Adipose tissue (tissue), 3 donors: ENCODE measurements at places on chromosomes 1 and 21. TPM values are rescaled to one million over a fixed set of nuclear protein-coding genes. Genes with fewer than 3 reads are reported as not detected.

NBPF14 gene
- polyA plus RNA-seq, result 21.3 TPM

RIPK4 gene
- 9.2 TPM for polyA plus RNA-seq

SERPINC1 gene
- 0.09 TPM for polyA plus RNA-seq

FCGR3A gene
- polyA plus RNA-seq, result 40.6 TPM

SLC1A7 gene
- 0.54 TPM for polyA plus RNA-seq

LRRIQ3 gene
- 0.32 TPM for polyA plus RNA-seq

LCE1E gene
- not detected for polyA plus RNA-seq

CAPN9 gene
- polyA plus RNA-seq, result 0.45 TPM

ACOT11 gene
- 1.1 TPM for polyA plus RNA-seq

CHIA gene
- polyA plus RNA-seq, result not detected

FOXO6 gene
- polyA plus RNA-seq, result 0.24 TPM

KPRP gene
- polyA plus RNA-seq, result not detected

ADGRL2 gene
- 18.4 TPM for polyA plus RNA-seq

SUSD4 gene
- 6.8 TPM for polyA plus RNA-seq

INSRR gene
- polyA plus RNA-seq, result 0.07 TPM

OR2AK2 gene
- not detected for polyA plus RNA-seq

ATP1A4 gene
- polyA plus RNA-seq, result 0.56 TPM

GRIK3 gene
- polyA plus RNA-seq, result 0.10 TPM

OPTC gene
- polyA plus RNA-seq, result not detected

TGFBR3 gene
- polyA plus RNA-seq, result 43.4 TPM

NMNAT2 gene
- 1.3 TPM for polyA plus RNA-seq

GUCA2A gene
- not detected for polyA plus RNA-seq

CNR2 gene
- 0.11 TPM for polyA plus RNA-seq

LAPTM5 gene
- polyA plus RNA-seq, result 19.5 TPM

TMPRSS3 gene
- polyA plus RNA-seq, result 2.0 TPM

RPE65 gene
- polyA plus RNA-seq, result not detected

WLS gene
- polyA plus RNA-seq, result 31.6 TPM

LRRC53 gene
- not detected for polyA plus RNA-seq

ACKR1 gene
- 227 TPM for polyA plus RNA-seq

NKAIN1 gene
- polyA plus RNA-seq, result 0.11 TPM

OR2T27 gene
- polyA plus RNA-seq, result not detected

NPHS2 gene
- not detected for polyA plus RNA-seq

ADGRB2 gene
- polyA plus RNA-seq, result 5.0 TPM

FCRL2 gene
- 0.29 TPM for polyA plus RNA-seq

RIMS3 gene
- polyA plus RNA-seq, result 0.79 TPM

ASCL5 gene
- not detected for polyA plus RNA-seq

SLAMF1 gene
- 3.6 TPM for polyA plus RNA-seq

OR2T29 gene
- polyA plus RNA-seq, result not detected

SYNC gene
- polyA plus RNA-seq, result 9.0 TPM

KLF17 gene
- polyA plus RNA-seq, result not detected

HAO2 gene
- not detected for polyA plus RNA-seq

C1orf226 gene
- 1.1 TPM for polyA plus RNA-seq

CHIT1 gene
- 0.12 TPM for polyA plus RNA-seq

IFI44L gene
- 2.7 TPM for polyA plus RNA-seq

NR1I3 gene
- polyA plus RNA-seq, result 0.21 TPM

GNPAT gene
- polyA plus RNA-seq, result 33.9 TPM

NUP210L gene
- not detected for polyA plus RNA-seq

SYT6 gene
- polyA plus RNA-seq, result 0.11 TPM

KTI12 gene
- polyA plus RNA-seq, result 13.7 TPM

PLA2G4A gene
- 2.6 TPM for polyA plus RNA-seq

KRTAP19-8 gene
- polyA plus RNA-seq, result not detected

CHRM3 gene
- polyA plus RNA-seq, result 0.22 TPM

LRP8 gene
- polyA plus RNA-seq, result 0.67 TPM

LRRC3 gene
- 2.1 TPM for polyA plus RNA-seq

SLC44A5 gene
- 0.04 TPM for polyA plus RNA-seq
